ENCODE measurements at places on chromosomes 3 and 15.

GRCh38 chr3:112629425-112629824 lies 11.5 kb downstream of the CCDC80 start:
- DNase-seq, result no peak

DNA sequence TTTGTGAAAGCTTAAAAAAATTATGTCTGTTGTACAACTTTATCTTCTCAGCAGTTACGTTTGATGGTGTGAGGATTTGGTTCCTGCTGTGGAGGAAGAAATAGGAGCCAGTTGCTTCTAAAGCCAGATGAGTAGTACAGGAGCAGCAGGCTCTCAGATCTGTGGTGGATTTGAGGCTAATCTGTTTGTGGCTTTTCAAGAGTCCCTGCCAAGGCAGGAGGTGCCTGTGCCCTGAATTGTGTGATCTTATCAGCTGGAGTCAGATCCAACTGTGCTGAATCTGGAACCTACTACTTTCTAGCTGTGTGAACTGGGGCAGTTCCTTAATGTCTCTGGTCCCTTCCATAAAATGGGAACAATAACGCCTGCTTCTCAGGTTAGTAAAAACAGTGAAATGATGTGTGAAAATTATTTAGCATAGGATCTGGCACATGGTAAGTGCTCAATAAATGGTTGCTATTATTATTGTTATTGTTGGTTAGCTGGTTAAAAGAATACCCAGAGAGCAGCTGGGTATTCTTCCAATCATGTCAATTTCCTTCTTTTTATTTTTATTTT lies 7.7 kb downstream of the CLDN11 start:
- DNase-seq, result no peak

- no peak for DNase-seq
Observed at GRCh38 chr3:94607778-94608177, 544.9 kb downstream of the NSUN3 start.

DNA sequence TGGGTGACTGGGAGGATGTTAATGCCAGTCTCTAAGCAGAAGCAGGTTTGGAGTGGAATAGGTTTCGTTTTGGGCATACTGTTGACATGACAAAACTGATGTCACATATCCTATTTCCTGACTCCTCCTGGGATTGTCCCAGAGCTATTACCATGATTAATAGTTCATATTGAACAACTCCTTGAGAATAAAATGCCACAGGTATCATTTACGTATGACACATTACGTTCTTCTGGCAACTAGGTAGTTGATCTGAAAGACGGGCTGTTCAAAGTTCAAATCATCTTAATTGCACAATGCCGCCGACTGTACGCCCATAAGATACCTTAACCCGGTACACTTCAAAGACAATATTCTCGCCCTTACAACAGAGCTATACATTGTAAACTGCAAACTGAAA lies 1.4 kb upstream of the RAB5A start:
- no peak for DNase-seq

DNA sequence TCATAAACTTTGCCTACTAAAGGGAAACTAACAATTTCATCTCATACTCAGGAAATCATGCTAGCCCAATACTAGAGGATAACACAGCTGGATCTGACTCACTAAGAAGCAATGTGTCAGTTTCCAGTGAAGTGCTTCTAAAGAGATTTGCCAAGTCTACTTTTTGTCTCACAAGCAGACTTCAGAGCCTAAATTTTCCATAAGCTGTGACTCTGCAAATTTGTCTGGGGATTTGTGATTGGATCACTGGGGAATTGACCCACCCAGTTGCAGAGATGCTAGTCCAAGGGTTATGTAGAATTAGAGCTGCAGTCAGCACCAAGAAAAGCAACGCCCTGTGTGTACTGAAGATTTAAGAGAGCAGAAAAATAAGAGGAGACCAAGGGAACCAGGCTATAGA lies 647.1 kb downstream of the NTRK3 start:
- DNase-seq, result no peak

- DNase-seq, result no peak
Observed at GRCh38 chr3:38755130-38755529, 60.9 kb downstream of the SCN10A start.

Measured in effector CD4-positive, alpha-beta T cell (primary cell).